Fibroblast of the conjunctiva (primary cell): ENCODE measurements at places on chromosomes 7 and 10.

DNA sequence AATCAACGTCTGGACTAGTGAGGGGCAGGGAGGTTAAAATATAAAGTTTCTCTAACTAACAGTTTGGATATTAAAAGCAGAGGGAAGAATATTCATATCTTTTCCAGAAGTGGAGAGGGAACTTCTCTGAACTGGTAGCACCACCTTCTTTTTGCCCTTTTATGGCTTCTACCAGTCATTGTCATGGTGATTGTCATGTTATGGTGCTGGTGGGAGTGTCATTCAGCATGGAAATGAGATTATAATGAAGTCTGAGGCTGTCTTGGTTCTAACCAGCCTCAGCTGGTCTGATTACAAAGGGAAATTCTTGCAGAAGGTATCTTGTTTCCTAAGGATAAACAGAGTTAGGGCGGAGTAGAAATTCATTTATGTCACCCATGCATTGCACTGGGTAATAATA is 523.8 kb downstream of the ZWINT start:
- DNase-seq = no peak

DNA sequence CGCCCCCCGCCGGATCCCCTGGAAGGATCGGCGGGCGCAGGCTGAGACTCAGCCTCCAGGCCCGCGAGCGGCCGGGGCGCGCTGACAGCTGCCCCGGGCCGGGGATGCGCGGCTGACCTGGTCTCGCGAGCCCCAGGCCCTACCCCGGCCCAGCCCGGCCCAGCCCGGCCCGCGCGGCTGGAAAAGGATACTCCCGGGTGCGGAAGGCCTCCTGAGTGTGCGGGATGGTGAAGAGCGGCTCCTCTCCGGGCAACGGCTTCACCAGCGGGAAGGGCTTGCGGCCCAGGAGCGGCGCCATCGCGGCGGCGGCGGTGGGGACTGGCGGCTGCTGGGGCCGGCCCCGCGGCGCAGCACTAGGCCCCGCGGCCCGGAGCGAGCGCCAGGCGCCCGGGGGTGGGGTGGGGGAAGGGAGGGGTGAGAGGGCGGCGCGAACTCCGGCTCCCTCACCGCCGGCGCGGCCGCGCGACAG is 423 bp downstream of the BAZ1B start:
- no peak for DNase-seq

DNA sequence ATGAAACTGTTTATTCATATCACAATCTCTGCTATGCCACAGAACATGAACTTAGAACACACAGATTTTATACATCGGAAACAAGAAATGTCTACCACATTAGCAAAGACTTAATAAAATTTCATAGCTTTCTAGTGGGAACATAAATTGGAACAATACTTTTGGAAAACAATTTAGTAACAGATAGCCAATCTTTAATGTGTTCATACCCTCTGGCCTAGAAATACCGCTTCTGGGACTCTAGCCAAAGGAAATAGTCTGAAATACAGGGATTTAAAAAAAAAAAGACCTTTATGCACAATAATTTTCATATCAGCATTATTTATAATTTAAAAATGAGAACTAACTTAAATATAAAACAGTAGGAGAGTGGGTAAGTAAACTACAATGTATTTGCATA is 168.5 kb downstream of the PLXNA4 start:
- DNase-seq = no peak

GRCh38 chr7:84524714-84525694 is 330.4 kb upstream of the SEMA3A start:
- peak; percentile 59 for DNase-seq

DNA sequence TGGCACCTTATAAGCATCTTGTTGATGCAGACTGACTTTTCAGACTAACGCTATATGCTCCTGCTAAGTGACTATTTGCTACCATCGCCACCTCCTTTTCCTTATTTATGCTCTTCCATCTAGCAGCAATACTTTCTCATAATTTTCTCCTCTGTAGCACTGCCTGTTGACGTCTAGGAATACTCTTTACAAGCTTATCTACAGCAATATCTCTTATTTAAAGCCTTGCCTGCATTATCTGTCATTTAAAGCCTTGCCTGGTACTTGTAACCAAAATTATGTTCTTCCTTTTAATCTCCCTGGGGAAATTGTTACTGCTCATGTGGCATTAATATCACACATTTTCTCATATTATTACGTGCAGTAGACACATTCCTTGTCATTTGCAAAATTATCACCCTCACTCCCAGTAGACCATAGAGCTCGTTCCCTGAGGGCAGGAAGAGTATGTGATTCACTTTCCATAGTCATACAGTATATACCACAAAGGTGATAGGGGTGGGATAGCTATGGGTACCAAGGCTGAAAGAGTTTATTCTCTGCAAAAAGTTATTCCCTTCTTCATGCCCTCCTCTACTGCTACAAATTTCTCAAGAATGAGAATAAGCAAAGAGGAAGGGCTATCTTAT is 359.7 kb upstream of the PCDH15 start:
- no peak for DNase-seq

- DNase-seq = no peak
Observed at GRCh38 chr10:1911771-1912170, 174.4 kb upstream of the ADARB2 start.

- DNase-seq = peak; percentile 40
Observed at GRCh38 chr7:116687801-116688201, 15.8 kb downstream of the MET start.

DNA sequence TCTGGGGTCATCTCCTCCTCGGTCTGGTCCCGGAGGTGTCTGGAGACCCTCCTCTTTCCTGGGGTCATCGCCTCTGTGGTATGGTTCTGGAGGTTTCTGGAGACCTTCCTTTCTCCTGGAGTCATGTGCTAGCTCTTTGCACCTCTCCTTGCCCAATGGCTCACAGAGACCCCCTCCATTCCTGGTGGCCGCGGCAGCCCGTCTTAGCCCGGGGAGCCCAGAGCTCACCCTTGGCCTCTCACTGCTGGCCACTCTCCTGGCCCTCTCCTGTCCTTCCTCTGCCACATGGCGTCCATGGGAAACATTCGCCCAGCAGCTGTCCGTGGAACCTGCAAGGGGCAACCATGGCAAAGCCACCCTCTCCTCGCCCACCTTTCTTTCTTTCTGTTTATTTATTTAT is 20.2 kb upstream of the FOXL3 start:
- no peak for DNase-seq

GRCh38 chr7:16040346-16040745 is 353.9 kb upstream of the MEOX2 start:
- DNase-seq = no peak

DNA sequence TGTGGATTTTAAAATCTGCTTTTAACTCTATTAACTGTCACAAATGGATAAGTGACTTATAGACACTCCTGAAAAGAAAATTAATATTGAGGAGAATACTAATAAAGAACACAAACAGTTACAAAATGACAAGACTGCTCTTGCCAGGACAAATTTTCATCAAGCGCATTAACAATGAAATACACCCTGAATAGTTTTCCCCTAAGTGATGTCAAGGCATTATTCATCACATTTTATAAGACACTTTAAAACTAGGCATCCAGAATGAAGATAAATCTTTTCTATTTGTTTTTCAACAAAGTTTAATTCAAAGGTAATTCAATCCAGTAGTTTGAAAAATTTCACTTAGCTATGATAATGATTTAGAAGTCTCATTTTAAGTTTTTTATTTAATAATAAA is 110.5 kb upstream of the SEC61G start:
- DNase-seq = no peak

- DNase-seq = no peak
Observed at GRCh38 chr10:8056871-8057331, 2.4 kb downstream of the GATA3 start.

DNA sequence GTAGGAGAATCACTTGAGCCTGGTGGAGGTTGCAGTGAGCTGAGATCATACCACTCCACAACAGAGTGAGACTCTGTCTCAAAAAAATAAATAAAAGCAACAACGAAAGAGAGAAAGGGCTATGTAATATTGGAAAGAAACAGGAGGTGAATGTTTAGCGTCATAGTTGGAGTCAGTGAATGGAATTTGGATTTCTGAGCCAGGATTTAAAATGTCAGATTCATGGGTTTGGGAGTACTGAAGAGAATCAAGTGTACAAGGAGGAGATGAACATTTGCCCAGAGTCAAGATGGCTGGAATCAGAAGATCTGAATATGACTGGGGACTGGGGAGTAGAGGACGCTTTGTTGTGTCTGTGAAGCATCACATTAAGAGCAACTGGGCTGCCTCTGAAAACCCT is 366.4 kb downstream of the GALNT17 start:
- DNase-seq = no peak

- no peak for DNase-seq
Observed at GRCh38 chr7:86951895-86952294, 107.6 kb downstream of the ELAPOR2 start.

DNA sequence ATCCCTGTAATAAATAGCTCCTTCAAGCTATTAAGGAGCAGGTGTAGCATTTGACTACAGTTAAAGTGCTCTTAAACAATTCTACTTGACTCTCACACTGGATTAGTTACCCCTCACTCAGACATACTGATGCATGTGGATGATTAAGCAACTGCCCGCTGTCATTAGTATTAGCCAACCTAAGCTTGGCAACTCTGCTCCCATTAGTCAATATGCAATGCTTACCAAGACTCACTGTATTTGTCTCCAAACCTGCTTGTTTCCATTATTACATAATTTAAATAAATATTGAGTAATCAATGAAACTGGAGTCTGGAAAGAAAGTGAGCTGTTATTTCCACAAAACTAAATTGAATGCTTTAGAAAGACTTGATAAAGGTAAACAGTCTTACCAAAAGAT is 144.0 kb upstream of the ASAH2 start:
- DNase-seq = peak; percentile 44

- no peak for DNase-seq
Observed at GRCh38 chr10:93773705-93774104, 16.0 kb downstream of the LGI1 start.

DNA sequence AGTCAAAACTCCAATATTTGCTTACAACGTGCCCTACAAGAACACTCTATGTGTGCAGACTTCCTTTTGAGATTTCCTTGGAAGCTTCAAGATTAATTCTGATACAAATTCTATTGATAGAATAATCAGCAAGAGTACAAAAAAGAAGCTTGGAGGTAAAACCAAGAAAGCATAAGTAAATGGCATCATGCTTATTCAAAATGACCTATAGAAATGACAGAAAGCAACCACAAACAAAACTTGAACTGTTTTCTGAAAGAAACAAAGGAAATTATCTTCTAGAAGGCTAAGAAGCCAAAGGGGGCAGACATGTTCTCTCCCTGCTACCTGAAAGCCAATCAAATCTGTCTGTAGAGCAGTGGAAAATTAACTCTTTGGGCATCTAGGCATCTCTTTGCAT is 73.0 kb downstream of the CTNNA3 start:
- DNase-seq = no peak

GRCh38 chr7:85703251-85704010 is 516.6 kb upstream of the SEMA3D start:
- no peak for DNase-seq

GRCh38 chr10:48523212-48523819 is 81.6 kb downstream of the ARHGAP22 start:
- peak; percentile 78 for DNase-seq

DNA sequence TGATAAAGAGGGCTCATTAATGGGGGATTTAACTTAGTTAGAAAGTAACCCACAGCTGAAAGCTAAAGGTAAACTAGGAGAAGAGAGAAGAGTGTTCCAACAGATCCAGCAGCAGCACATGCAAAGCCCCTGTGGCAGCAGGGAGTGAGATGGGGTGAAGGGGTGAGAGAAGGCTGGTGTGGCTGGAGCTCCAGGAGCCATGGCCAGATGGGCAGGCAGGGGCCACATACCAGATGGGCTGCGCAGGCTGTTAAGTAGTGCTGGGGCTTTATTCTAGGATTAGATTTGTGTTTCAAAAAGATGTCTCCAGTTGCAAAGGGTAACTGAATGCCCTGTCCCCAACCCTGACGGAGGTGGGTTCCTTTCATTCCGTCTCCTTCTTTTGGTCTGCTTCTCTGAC is 33.2 kb downstream of the HIF1AN start:
- no peak for DNase-seq

GRCh38 chr7:50584386-50584785 is 19.2 kb upstream of the DDC start:
- no peak for DNase-seq

DNA sequence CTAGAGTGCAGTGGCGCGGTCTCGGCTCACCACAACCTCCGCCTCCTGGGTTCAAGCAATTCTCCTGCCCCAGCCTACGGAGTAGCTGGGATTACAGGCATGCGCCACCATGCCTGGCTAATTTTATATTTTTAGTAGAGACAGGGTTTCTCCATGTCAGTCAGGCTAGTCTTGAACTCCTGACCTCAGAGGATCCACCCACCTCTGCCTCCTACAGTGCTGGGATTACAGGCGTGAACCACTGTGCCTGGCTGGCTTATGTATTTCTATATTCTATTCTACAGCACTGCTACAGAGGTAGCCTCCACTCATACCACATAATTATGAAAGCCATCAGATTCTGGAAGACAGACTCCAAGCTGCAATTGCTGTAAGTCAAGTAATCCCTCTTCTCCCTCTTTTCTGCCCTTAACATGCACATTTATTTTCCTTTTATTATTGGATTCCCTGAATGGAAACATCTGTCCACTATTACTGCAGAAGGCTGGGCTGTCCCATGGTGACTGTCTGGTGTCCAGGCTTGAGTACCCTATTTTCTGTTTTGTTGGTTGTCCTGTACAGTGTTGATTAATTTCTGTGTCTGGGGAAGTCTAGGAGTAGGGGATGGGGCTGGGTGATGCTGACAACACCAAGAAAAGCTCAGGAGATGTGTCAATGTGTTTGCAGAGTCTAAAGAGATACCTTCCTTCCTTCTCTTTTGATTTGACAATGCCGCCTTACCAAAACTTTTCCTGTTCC is 5.8 kb upstream of the ZNF487 start:
- no peak for DNase-seq

GRCh38 chr10:28947171-28947570 is 269.9 kb downstream of the BAMBI start:
- DNase-seq = no peak

DNA sequence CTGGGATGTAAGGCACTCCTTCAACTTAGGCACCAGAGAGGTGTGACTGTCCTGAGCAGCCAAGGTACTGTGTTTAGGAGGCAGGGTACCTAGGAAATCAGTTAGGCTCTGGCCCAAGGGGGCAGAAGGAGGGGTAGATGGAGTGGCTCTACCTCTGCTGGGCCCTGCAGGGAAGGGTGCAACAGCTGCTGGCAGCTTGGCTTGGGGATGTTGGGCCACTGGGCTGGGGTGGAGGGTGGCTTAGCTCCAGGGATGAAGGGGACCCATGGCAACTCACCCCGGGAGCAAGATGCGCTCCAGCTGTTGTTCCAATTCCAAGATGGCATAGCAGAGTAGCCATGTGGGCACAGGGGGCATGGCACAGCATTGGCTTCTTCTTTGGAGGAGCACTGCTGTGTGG is 42.1 kb downstream of the NEURL1 start:
- DNase-seq = no peak

GRCh38 chr7:81584667-81585066 is 185.2 kb downstream of the HGF start:
- DNase-seq = peak; percentile 38

DNA sequence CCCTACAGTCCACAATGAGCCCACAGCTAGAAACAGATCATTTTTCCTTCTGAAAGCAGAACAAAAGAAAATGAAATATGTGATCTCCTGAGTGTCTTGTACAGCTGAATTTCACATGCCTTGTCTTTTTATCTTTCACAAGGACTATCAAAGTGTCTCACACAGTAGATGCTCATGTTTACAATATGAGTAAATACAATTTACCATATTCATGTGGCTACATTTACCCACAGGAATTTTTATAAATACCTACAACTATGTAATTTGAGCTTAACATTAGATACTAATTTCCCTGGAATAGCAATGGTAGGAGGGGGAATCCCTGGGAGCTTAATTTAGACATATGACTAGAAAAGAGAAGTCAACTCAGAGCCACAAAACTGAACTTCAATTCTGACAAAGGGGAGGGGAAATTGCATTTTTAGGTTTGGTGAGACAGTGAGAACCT is 186.2 kb downstream of the MACC1 start:
- DNase-seq = no peak
